ENCODE measurements at places on chromosomes 4 and X.

DNA sequence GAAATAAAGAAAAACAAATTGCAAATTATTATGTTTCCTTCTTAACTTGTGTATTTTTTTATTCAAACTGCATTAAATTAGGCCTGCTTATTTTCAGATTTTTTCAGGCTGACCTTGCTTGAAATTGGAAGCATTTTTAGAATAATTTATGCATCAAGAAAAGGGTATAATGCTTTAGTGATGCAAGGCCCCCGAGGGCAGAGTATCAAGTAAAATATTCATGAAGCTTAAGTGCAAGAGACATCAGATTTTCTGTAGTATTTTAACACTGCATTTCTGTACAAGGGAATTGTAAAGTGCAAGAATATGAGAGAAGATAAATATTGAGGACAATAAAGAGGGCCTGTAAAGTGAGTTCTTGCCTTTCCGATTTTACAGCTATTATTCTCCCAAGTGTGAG lies 485.8 kb upstream of the ATOH1 start:
- DNase-seq = no peak

GRCh38 chr4:52659722-52660261 lies 691 bp upstream of the USP46 start:
- peak; percentile 8 for DNase-seq

DNA sequence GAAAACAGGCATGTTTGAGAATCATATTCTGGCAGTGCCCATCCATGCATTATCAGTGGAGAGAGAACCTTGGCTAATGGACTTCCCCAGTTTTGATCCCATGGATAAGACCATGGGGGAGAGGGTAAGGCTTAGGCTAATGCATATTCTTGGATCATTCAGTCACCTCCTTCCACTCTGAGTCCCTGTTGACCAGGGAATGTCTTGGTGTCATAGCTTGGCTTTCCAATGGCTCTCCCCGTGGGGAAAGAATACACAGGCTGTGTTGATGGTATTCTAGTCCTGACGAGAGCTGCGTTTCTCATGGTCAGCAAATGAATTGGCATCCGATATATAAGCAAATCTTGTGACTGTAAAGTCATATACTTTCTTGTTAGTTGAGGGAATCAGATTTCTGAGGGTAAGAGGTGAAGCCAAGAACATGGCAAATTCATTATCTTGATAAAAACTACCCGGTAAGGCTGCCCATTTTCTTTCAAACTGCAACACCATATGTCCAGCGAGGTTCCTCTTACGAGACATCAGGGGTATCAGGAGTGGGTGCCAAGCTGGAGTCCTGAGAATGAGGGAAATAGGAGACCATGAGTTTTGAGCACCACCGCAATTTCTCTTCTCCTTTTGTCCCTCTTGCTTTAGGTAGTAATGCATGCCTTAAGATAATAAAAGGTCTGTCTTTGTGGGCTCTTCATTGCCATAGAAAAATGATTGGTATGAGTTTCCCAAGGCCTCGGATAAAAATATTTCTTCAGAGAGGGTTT lies 18.0 kb downstream of the RHOH start:
- peak; percentile 8 for DNase-seq

DNA sequence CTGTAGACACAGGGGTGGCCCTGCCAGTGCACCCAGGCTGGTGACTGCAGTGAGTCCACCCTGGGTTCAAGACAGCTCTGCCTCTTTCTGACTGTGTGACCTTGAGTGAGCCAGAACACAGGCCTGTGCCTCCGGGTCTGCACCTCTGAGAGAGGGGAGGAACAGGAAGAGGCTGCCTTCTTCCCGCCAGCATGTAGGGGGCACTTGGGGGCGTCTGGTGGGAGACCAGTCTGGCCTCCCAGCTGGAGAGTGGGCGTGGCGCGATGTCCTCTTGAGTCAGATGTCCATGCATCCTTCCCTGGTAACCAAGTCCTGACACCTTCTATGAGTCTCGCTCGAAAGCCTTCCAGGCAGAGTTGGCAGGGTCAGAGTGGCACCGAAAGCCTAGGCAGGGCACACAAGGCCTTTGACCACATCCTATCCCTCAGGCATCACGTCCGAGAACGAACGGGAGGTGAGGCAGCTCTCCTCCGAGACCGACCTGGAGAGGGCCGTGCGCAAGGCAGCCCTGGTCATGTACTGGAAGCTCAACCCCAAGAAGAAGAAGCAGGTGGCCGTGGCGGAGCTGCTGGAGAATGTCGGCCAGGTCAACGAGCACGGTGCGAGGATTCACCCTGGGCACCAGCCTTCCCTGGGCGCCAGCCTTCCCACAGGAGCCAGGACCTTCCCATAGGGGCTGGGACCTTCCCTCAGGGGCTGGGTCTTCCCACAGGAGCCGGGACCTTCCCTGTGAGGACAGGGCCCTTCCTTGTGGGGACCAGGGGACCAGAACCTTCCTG lies 21.3 kb downstream of the WFS1 start:
- DNase-seq = no peak

DNA sequence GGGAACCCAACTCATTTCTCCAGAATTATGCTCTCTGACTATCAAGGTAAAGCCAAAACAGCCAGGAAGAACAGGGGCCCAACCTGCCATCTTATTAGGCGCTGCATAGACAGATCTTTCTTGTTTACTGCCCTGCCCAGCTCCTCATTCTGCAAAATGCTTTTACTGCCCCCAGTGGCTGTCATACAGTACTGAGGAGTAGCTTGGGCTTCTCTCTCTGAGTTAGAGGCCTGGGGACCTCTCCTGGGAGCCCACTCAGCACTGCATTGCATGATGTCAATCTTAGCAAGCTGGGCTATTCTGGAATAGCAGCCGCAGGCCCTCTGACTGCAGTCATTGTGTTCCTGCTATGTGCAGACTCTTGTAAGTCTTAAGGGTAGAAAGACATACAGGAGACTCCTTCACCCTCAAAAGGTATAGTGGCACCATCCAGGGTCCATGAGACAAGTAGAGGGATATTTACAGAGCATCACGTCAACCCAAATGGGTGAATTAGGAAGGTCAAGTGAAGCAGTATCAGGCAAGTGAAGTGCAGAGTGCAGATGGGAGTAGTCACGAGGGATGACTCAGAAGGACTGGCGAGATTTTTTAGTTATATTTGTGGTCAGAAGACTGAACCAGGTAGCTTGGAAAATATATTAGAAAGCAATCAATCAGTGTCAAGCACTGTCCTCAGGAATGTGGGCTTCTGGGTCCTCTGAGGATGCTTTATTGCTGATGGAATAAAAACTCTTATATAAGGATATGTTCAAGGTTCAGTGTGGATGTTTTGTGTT lies 294.1 kb upstream of the SFRP2 start:
- DNase-seq = no peak

GRCh38 chrX:69554321-69554947 lies 50.3 kb downstream of the NALF2 start:
- no peak for DNase-seq

DNA sequence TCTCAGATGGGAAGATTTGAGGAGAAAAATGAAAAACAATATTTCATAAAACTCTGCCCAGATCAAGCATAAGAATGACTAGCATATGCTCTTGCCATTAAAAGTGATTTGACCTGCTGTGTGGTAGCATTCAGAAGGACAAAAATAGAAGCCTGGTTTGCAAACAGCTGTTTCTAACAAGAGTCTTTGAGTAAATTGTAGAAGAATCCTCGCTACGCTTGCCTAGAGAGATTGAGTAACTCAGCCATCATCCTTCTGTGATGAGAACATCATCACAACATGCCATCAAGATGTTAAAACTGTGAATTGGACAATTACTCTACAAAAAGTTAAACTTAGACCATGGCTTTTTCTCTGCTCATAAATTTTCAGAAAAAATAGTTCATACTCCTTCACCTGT lies 168.9 kb upstream of the PUDP start:
- DNase-seq = no peak

DNA sequence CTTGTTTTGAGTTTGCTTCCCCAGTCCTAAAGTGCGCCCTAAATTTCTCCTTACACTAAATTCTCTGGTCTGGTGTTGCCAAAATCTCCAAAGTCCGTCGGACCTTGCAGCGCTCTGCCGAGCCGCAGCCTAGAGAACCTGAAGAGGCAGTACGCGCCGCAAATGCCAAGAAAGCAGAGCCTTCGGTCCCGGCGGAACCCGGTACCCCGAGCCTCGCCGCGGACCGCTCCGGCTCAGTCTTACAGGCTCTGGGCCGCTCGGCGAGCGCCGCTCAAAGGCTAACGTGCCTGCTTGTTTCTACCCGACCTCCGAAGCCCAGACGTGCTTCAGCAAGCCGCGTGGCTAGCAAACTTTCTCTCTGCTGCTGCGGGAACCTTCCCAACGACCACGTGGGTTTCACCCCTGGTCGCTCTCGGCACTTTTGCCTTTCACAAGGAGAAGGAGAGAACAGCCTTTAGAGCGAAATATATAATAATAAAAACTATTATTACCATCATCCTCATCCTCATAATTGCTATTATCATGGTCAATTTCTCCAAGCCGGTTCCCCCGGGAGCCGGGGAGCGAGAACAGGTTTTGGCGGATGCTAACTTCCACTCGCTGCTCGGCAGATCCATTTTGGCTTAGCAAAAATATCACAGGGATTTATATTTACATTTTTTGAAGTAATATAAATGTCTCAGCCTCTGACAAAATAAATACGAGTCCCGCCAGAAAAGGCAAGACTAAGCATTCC lies 2.2 kb upstream of the HTR2C start:
- no peak for DNase-seq

DNA sequence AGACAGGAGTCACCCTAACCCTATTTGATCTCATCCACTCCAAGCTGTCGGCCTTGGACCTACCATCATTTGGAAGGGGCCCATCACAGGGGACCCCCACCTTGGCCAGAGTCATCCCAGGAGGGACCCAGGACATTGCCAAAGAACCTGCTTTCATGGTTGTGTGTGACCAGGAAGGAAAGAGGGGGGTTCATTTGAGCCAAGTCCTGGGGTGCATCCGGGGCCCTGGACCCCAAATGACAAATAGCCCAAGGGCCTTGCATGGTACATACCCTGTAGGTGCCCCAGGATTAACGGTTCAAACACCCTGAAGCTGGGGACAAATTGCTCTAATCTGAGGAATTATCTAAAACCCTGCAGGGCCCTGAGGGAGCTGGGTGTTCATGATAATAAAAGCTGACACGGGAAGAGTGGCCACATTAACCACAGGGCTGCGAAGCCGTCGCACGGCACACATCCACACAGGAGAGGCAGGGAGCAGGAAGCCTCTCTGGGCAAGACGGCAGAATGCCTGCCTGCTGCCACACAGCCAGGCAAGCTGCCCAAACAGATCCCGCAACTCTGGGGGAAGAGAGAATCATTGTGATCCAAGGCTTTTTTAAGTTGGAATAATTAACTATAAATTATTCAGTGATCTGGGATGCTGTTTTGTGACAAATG lies 28.2 kb upstream of the PPP2R2C start:
- DNase-seq = no peak

GRCh38 chrX:2507904-2508627 lies 7.3 kb upstream of the DHRSX start:
- no peak for DNase-seq

DNA sequence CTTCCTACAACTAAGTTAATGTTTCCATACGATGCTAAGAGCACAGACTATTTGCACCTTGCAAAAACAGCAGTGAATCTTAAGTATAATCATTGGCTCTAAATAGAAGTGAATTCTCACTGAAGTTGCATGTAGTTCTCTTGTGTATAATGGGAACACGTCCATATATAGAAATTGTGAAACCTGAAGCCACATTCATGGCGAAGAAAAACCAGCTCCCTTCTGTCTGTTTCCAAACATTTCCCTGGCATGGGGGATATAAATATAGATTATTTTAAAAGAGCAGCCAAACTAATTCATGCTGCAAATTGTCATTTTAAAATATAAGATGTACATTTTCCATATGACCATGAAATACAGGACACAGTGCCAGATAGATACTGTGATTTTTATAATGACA lies 71.1 kb downstream of the TRAM1L1 start:
- DNase-seq = no peak

DNA sequence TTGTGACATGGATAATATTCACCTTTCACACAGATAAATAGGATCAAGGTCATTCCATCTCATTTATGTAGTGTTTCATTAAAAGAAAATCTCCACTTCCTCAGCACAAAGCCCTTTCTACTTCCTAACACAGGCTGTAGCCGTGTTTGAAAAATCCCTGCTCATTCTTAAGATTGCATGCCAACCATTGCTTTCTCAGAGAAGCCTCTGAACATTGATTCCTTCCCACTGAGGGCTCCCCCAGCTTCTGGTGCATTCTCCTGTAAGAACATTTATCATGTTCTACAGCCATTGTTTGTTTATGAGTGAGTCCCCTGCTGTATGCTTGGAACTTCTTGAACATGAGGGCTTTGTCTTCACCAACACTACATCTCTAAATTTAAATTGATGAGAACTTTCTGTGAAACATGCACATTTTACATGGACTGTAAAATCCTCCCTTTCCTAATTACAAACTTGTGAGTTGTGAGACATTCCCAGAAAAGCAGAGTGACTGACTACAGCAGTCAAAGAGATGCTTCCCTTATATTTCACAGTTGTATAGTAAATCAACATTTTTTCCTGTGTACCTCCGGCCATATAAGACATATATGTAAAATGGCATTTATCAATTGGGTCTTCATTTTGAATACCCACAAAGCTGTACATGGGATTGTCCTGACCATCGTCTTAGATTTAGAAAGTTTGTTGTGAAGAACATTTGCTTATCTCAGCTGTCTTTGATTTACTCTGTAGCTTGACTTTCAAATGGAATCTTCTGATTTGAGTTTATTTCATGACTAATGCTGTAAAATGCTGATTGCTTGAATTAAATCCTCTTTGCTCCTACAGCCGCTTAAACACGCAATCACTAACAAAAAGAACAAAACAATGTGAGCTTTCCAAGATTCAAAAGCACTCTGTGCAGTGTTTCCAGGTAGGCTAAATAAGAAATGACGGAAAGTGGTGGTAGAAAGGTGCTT lies 600.5 kb upstream of the SLIT2 start:
- no peak for DNase-seq

DNA sequence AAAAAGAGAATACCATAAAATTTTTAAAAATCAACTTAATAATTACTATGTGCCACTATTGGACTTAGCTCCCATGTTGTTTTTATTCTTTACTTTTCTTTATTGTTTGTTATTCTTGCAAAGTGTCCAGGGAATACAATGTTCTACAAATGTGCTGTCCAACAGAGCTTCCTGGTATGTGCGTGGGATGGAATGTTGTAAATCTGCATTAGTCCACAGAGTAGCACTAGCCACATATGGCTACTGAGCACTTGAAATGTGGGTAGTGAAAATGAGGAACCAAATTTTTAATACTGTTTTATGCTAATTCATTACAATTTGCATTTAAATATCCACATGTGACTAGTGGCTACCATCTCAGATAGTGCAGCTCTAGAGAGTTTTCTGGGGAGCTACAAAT lies 14.3 kb upstream of the CORIN start:
- DNase-seq = no peak

- DNase-seq = no peak
These were observed 30.4 kb upstream of the APELA start for GRCh38 chr4:164846566-164846965.

Data from LoVo (cell line).